Chondrocyte (in vitro differentiated cells): ENCODE measurements at places on chromosomes 11 and 22.
A peak's percentile ranks its signal among the peaks of the same experiment; 100 is the strongest.

GRCh38 chr11:111376181-111376871, 2.7 kb downstream of the POU2AF1 start:
- peaks cover 25% of the 10 kb centered on the region for H3K27me3 ChIP-seq
- DNase-seq = no peak
- no peaks in the 10 kb centered on the region for H3K4me1 ChIP-seq
- no peak overlapping the region for H3K27ac ChIP-seq
- no peak overlapping the region for H3K4me3 ChIP-seq

DNA sequence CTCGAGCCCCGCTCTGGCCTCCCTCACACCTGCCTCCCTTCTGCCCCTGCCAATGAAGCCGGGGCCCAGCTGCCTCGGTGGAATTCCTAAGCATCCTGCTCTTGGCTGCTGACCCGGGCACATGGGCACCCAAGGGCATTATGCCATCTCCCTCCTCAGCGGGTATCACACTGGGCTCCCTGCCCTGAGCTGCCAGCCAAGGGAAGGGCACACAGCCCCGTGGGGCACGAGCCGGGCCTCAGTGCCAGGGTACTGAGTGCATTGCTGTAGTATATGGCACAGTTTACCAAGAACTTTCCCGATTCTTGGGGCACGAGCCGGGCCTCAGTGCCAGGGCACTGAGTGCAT, 43.8 kb upstream of the JAM3 start:
- no peaks in the 10 kb centered on the region for H3K4me1 ChIP-seq
- no peaks in the 10 kb centered on the region for H3K36me3 ChIP-seq
- DNase-seq = no peak
- no peak overlapping the region for H3K27ac ChIP-seq
- H3K4me3 ChIP-seq = no peak overlapping the region

- DNase-seq = no peak
- peaks cover 10% of the 10 kb centered on the region for H3K36me3 ChIP-seq
- peak overlapping the region; percentile 96 for H3K27ac ChIP-seq
- peaks cover 74% of the 10 kb centered on the region for H3K4me1 ChIP-seq
- H3K4me3 ChIP-seq = peak overlapping the region; percentile 56
These were observed 5.5 kb downstream of the PKNOX2 start for GRCh38 chr11:125170001-125170509.

- H3K27ac ChIP-seq = peak overlapping the region; percentile 41
- H3K4me1 ChIP-seq = peaks cover 25% of the 10 kb centered on the region
- DNase-seq = peak; percentile 59
- no peaks in the 10 kb centered on the region for H3K27me3 ChIP-seq
- H3K4me3 ChIP-seq = peak overlapping the region; percentile 92
These were observed 1.9 kb downstream of the SYVN1 start for GRCh38 chr11:65132238-65132987.

DNA sequence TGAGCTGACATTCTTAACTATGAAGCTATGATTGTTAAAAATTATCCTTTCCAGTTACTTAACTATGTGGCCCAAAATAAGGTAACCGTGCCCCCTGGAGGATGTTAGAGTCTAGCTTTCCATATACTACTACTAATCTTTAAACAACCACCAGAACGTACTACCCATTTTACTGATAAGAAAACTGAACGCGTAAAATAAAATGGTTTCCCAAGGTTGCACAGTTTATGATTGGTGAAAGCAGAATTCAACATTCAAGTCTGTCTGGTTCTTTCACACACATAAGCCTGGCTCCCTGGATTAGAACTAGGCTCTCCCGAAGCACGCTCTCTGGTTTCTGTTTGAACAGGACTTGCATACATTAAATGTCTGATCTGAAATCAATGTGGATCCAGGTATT, 437.8 kb upstream of the CCDC90B start:
- no peaks in the 10 kb centered on the region for H3K4me1 ChIP-seq
- no peak overlapping the region for H3K4me3 ChIP-seq
- DNase-seq = no peak
- peaks cover 33% of the 10 kb centered on the region for H3K27me3 ChIP-seq
- no peaks in the 10 kb centered on the region for H3K36me3 ChIP-seq

DNA sequence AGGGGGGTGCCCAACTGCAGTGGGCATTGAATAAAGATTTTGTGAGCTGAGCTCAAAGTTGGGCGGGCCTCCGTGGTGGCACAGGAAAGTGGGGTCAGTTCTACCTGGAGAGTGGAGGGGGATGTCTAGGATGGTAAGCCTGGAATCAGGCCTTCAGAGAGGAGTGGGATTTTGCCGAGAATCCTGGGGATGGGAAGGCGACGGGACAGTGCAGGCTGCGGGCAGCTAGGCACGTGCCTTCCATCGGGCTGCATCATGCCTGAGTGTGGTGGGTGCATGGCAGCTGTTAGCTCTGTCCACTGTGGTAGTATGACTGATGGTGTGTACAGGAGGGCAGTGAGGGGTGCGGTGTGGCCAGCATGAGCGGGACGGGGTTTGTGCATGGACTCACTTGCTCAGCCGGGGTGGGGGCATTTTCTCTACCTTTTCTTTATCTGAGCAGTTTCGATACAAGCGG, 3.6 kb downstream of the SHANK3 start:
- H3K27me3 ChIP-seq = peaks cover 7% of the 10 kb centered on the region
- no peaks in the 10 kb centered on the region for H3K36me3 ChIP-seq
- no peak overlapping the region for H3K4me3 ChIP-seq
- peaks cover 9% of the 10 kb centered on the region for H3K4me1 ChIP-seq
- no peak overlapping the region for H3K27ac ChIP-seq
- peak; percentile 58 for DNase-seq

DNA sequence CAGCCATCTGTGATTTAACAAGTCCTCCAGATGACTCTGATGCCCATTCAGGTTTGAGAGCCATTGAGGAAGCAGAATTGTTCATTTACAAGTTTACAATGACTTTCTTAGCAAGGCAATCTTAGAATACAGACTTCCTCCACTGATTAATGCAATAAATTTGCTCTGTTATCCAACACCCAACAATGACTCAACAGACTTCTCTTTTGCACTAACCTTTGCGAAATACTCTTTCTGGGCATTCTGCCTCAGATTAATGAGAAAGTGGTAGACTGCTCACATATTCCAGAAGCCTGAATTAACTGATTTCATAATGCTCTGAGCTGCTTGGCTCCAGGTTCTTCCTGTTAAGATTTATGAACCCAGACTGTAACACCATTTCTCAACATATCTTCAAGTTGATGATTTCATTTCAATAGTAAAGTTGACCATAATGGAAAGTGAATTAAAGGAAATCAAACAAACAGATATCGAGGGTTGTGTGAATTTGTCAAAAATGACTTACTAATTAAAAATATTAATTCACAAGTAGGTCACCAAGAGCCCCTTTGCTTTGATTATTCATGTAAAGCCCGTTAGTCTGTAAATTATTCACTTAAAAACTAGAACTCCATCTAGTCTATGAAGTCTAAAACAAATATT, 70.5 kb upstream of the BLID start:
- H3K4me1 ChIP-seq = peaks cover 55% of the 10 kb centered on the region
- no peaks in the 10 kb centered on the region for H3K36me3 ChIP-seq
- H3K27ac ChIP-seq = peak overlapping the region; percentile 25

- no peak overlapping the region for H3K4me3 ChIP-seq
- no peaks in the 10 kb centered on the region for H3K27me3 ChIP-seq
- no peak overlapping the region for H3K27ac ChIP-seq
- DNase-seq = no peak
- H3K4me1 ChIP-seq = peaks cover 3% of the 10 kb centered on the region
These were observed 6.6 kb upstream of the CCDC83 start for GRCh38 chr11:85848556-85848955.

DNA sequence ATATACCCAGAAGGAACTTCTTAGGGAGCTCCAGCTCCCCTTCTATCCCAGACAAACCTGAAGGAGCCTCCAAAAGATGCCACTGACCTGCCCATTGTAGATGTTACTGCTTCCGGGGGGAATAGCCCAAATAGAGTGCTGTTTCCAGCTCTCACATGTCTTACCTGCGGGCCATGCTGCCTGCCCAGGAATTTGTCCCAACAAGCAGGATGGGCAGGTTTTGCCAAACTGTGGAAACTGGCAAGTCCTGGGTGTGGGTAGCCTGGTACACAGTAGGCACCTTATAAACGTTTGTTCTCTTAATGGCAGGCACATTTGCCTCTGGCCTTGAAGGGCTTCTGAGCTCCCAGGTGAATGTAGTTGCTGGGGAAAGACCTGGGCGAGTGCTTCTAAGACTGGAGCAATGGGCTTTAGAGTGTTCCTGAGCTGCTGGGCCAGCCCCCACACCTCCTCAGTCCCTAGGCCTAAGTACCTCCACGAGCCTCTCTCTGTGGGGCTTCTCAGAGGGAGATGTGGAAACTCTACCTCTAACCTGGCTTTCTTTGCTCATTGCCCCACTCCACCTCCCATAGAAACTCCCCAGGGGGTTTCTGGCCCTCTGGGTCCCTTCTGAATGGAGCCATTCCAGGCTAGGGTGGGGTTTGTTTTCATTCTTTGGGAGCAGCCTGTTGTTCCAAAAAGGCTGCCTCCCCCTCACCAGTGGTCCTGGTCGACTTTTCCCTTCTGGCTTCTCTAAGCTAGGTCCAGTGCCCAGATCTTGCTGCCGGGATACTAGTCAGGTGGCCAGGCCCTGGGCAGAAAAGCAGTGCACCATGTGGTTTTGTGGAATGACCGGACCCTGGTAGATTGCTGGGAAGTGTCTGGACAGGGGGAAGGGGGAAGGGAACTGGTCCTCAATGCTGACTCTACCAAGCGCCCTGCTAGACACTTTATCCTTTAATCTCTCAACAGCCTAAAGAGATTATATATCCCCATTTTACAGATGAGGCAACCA, 37.2 kb downstream of the LIMK2 start:
- no peak for DNase-seq
- H3K4me1 ChIP-seq = peaks cover 71% of the 10 kb centered on the region
- H3K4me3 ChIP-seq = peak overlapping the region; percentile 85

GRCh38 chr11:79498667-79499066, 57.8 kb upstream of the TENM4 start:
- no peak for DNase-seq
- H3K4me3 ChIP-seq = no peak overlapping the region
- H3K27ac ChIP-seq = no peak overlapping the region
- no peaks in the 10 kb centered on the region for H3K36me3 ChIP-seq

DNA sequence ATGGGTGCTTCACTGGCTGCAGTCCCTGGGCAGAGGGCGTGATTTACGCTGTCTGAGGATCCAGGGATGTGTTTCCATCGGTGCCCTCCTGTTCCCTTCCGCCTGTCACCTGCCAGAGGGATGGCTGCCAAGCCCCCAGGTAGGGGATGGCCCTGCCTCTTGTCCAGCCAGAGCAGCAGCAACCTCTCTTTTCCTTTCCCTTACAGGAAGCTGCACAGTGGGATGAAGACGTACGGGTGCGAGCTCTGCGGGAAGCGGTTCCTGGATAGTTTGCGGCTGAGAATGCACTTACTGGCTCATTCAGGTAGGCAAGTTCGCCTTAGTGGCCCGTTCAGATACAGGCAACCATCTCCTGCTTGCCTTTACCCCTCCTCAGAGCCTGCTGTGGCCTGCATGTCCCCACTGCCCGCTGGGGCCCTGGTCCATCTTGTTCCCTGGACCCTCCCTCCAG, 96.6 kb downstream of the ZBTB16 start:
- H3K4me3 ChIP-seq = no peak overlapping the region
- no peaks in the 10 kb centered on the region for H3K27me3 ChIP-seq
- H3K36me3 ChIP-seq = peaks cover 15% of the 10 kb centered on the region
- no peak overlapping the region for H3K27ac ChIP-seq

- H3K36me3 ChIP-seq = no peaks in the 10 kb centered on the region
- H3K27ac ChIP-seq = no peak overlapping the region
- H3K4me3 ChIP-seq = no peak overlapping the region
- no peak for DNase-seq
- peaks cover 4% of the 10 kb centered on the region for H3K4me1 ChIP-seq
These were observed 900.7 kb downstream of the JRKL start for GRCh38 chr11:97290464-97291041.

GRCh38 chr11:33558097-33558496, 142.5 kb downstream of the C11orf91 start:
- no peak overlapping the region for H3K4me3 ChIP-seq
- no peaks in the 10 kb centered on the region for H3K36me3 ChIP-seq
- no peak for DNase-seq
- H3K4me1 ChIP-seq = peaks cover 11% of the 10 kb centered on the region
- no peak overlapping the region for H3K27ac ChIP-seq

DNA sequence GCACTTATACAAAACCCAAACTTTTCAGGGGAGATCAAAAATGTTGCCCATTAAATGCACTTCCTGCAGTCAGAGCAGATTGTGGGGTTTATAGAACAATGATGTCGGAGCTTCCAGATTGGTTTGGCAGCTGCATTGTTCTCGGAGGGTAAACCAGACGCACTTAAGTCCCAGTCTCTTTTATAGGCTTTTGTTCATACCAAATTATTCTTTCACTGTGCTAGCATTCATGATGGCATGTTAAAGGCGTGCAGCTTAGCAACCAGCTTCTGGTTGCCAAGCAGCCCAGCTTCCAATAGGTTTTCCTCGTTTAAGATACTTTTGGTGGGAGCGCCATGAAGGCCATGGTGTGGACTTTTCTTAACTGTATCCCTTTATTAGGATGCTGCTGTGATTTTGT, 40.9 kb downstream of the ZC3H12C start:
- H3K27ac ChIP-seq = no peak overlapping the region
- H3K4me1 ChIP-seq = no peaks in the 10 kb centered on the region
- H3K4me3 ChIP-seq = no peak overlapping the region
- H3K27me3 ChIP-seq = no peaks in the 10 kb centered on the region
- DNase-seq = no peak
- H3K36me3 ChIP-seq = no peaks in the 10 kb centered on the region

DNA sequence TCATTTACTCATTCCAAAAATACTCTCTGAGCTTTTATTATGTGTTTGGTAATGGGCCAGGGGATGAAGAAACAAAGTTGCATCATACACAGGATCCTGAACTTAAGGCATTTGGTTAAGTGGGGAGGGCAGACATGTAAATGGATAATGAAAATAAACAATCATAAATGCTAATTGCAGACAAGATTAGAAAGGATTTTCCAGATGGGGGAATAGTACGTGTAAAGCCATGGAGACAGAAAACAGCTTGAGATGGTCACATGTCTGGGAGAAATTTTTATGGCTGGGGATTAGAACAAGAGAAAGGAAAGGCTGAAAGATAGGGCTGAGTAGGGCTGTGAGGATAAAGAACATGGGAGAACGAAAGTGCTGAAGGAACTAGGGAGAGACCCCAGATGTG, 534.3 kb upstream of the LARGE1 start:
- H3K4me1 ChIP-seq = no peaks in the 10 kb centered on the region
- H3K27me3 ChIP-seq = no peaks in the 10 kb centered on the region
- H3K36me3 ChIP-seq = no peaks in the 10 kb centered on the region
- no peak overlapping the region for H3K4me3 ChIP-seq
